Activated CD4-positive, alpha-beta T cell treated with anti-CD3 and anti-CD28 coated beads for 36 hours (primary cell): ENCODE measurements at places on chromosomes 4 and X.

- no peaks in the 10 kb centered on the region for H3K36me3 ChIP-seq
- H3K4me1 ChIP-seq, result no peaks in the 10 kb centered on the region
- no peak overlapping the region for H3K27ac ChIP-seq
- no peak overlapping the region for H3K4me3 ChIP-seq
These were observed 14.5 kb upstream of the CAPN6 start for GRCh38 chrX:111284631-111285293.

- no peak for DNase-seq
- peaks cover 25% of the 10 kb centered on the region for H3K36me3 ChIP-seq
- no peaks in the 10 kb centered on the region for H3K27me3 ChIP-seq
- H3K27ac ChIP-seq, result no peak overlapping the region
These were observed 85.0 kb downstream of the ALPK1 start for GRCh38 chr4:112381996-112382692.

- H3K27me3 ChIP-seq, result no peaks in the 10 kb centered on the region
- peak; percentile 12 for DNase-seq
- H3K4me1 ChIP-seq, result peaks cover 36% of the 10 kb centered on the region
These were observed 84.5 kb downstream of the CT47B1 start for GRCh38 chrX:120791013-120791643.

GRCh38 chr4:40276546-40276945 is 58.6 kb upstream of the CHRNA9 start:
- peaks cover 41% of the 10 kb centered on the region for H3K4me1 ChIP-seq
- no peaks in the 10 kb centered on the region for H3K27me3 ChIP-seq
- peaks cover 2% of the 10 kb centered on the region for H3K36me3 ChIP-seq
- H3K27ac ChIP-seq, result no peak overlapping the region
- H3K4me3 ChIP-seq, result no peak overlapping the region
